Immature natural killer cell (primary cell): ENCODE measurements at places on chromosomes 12 and 14. TPM values are rescaled to one million over a fixed set of nuclear protein-coding genes. Genes with fewer than 3 reads are reported as not detected.

ADAMTS20 gene
- not detected for polyA plus RNA-seq

TBX3 gene
- polyA plus RNA-seq = not detected

RFX4 gene
- polyA plus RNA-seq = not detected

SMIM41 gene
- not detected for polyA plus RNA-seq

GALNT16 gene
- not detected for polyA plus RNA-seq

CD163 gene
- 2.4 TPM for polyA plus RNA-seq

DNA sequence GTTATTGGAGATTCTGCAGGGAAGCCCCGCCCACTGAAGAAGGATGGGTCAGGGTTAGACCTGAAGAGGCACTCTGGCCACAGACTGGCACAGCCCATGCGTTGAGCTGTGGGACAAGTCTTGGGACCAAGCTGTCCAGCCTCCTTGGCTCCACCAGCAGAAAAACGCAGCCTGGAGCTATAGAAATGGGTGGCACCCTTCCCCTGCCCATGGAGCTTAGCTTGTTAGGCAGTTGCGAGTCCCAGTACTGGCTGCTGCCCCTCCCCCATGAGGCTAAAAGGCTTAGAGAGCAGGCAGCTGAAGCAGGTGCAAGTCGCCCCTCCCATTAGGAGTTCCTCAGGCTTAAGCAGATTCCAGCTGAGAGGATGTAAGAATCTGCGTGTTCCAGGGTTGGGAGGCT lies 1124.0 kb upstream of the TMEM132C start:
- DNase-seq = no peak

- no peak for DNase-seq
Measured at GRCh38 chr14:34711169-34711568, 3.2 kb downstream of the CFL2 start.

DNA sequence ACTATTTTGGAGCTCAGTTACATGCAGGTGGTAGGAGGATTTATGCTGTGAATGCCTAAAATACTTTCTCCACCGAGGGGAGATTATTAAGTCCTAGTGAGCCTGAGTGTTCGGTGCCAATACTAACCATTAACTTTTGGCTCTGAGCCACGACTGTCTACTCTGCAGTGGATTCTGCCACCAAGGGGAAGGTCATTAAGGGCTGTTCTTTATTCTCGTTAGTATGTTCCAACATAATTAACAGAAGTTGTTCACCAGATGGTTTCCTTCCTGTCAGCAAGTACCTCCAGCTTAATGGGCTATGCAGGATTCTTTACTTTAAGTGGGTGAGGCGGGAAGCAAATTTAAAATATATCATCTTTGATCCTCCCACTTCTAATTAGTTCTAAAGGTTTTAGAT lies 326.3 kb downstream of the BMP4 start:
- no peak for DNase-seq

DNA sequence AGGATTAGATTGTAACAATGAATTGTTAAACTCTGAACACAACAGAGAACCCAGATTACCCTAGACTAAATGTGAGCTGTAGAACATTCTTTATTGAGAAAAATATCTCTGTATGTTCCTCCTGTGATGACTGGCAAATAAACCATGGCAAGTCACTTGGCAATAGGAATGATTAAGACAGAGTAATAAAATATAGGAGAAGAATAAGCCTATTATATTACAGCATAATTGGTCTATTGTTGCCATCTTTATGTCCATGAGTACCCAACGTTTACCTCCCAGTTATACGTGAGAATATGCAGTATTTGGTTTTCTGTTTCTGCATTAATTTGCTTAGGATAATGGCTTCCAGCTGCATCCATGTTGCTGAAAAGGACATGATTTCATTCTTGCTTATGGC lies 211.2 kb upstream of the AVPR1A start:
- no peak for DNase-seq

DNA sequence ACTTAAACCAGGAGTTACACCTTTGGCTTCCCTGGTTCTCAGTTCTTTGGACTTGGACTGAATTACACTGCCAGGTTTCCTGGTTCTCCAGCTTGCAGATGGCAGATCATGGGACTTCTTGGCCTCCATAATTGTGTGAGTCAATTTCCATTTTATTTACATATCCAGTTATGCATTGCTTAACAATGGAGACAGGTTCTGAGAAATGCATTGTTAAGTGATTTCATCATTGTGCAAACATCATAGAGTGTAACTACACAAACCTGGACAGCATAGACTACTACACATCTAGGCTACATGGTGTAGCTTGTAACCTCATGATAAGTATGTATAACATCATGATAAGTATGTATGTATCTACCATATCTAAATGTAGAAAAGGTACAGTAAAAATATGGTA lies 276.1 kb upstream of the BTG1 start:
- no peak for DNase-seq

DNA sequence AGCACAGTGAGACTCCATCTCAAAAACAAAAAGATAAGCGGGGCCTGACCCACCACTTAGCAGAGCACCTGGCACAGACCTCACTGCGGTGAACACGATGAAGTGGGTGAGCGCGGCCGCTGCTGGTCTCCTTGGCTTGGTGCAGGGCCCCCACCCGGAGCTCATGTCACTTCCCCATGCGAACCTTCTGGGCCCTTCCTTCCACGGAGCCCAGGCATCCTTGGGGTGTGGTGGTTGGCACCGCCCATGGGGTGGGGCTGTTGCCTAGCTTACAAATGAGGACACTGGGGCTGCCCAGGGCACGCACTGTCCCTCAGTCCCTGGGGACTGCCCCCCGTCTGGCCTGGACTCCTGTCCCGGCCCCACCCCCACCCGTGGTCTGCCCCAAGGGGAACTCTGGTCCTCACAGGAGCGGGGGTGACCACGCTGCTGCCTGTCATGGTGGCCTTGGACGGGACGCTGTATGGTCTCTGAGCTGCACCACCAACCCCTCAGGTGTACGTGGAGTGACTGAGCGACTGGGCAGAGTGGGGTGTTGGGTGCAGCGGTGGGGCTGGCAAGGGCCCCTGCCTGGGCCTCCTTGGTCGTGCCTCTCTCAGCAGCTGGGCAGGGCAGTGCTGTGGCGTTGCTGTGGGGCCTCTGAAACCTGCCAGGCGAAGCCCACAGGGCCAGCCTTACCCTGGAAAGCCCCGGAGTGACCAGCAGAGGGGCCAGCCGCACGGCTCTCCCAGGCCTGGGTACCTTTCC lies 15.3 kb downstream of the FBRSL1 start:
- no peak for DNase-seq

DNA sequence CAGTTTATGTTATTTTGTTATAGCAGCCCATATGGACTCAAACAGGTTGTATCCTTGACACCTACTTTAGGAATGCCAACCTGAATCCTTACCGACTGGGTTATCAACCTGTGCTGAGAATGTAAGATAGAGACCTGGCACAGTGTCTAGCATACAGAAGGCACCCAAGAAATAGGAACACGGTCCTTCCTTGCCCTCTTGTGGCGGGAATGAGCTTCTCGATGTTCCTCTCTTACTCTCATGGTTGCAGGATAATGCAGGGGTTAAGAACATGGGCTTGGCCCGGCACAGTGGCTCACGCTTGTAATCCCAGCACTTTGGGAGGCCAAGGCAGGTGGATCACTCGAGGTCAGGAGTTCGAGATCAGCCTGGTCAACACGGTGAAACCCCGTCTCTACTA lies 6.5 kb downstream of the C12orf43 start:
- DNase-seq = no peak

GRCh38 chr14:51550636-51551035 lies 101.1 kb upstream of the FRMD6 start:
- DNase-seq = no peak

GRCh38 chr12:78149459-78149858 lies 318.8 kb downstream of the NAV3 start:
- no peak for DNase-seq

GRCh38 chr12:118999107-118999506 lies 17.8 kb downstream of the SRRM4 start:
- no peak for DNase-seq
